Right atrium auricular region (tissue), 2 donors: ENCODE measurements at places on chromosomes 1 and 21. TPM values are rescaled to one million over a fixed set of nuclear protein-coding genes. Genes with fewer than 3 reads are reported as not detected.

GRCh38 chr1:30478799-30479563, 244.4 kb downstream of the MATN1 start:
- no peak for DNase-seq

DNA sequence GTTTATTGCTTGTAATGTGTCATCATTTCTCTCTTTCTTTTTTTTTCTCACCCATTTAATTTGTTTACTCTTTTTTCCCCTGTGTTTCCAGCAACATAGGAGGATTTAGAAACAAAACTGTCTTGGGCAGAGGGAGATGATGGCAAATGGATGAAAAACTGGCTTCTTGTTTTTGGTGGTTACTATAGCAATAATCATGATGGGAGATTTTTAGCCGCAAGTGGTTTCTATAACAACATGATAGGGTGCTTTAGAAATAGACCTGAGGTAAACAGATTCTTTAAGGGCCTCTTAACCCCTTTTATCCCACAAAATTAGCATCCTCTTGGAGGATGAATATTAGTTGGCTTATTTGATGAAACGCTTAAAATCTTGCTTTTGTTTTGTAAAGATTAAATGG, 51.6 kb downstream of the CRB1 start:
- no peak for DNase-seq

DNA sequence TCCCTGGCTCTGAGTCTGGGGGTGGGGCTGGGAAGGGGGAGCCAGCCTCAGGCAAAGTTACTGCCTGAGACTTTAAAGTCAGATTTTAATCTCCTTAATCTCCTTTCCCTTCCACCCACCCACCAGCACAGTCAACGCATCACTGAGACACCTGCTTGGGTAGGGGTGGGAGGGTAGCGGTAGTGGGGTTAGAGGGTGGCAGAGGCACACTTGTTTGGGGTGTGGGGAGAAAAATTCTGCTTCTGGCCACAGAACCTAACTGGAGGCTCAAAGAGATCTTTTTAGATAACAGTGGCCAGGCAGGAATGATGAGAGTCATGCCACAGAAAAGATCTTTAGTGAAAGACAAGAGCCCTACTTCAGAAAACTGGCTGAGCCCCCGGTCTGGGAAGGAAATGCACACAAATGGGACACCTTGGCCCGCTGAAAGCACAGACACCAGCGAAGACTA, 44.1 kb downstream of the CD247 start:
- no peak for DNase-seq

The OLIG2 gene
- not detected for total RNA-seq

The PIK3R3 gene
- 24.3 TPM for total RNA-seq

DNA sequence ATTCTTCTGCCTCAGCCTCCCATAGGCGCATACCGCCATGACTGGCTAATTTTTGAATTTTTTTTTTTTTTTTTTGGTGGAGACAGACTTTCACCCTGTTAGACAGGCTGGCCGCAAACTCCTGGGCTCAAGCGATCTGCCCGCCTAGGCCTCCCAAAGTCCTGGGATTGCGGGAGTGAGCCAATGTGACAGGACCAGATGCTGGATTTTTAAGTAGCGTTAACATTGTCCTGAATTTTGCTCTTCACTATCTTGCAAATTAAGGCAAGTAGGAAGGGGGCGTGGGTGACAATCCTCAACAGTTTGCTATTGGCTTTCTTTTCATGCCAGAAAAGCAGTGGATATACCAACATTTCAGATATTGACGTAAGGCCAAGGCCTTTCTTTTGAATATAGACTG, 49.7 kb upstream of the TSNAX start:
- DNase-seq, result no peak

DNA sequence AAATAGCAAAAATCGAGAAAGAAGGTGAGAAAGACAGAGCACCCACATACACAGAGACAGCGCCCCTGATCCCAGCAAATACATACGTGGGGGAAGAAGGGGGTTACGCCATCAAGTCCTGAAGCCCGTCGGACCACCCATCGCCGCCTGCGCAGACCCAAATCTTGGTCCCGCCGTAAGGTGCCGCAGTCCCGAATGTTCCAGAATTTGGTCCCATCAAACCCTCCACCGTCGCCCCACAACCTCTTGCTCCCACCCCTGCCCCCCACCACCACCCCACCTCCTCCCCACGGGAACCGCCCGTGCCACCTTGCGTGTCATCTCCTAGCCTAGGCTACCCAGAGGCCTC, 71.7 kb downstream of the CD46 start:
- no peak for DNase-seq

DNA sequence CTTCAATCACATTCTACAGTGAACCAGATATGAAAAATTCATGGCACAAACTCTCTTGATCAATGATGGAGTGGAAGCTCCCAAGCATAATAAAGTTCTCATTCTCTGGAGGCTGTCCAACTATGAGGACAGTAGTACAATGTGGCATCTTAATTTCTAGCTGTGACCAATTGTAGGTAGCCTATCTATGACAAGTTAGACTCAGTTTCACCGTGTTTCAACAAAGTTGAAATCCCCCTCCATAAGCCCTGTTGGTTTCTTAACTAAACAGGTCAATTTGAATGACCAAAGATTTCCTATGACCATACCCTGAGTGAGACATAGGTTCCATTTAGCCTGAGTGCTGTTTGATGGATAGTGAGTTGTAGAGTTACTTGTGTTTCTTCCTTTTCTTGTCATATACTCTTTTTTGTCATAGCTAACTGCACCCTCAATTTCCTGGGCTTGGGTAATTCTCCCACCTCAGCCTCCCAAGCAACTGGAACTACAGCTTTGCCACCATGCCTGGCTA, 11.8 kb downstream of the PATJ start:
- DNase-seq, result no peak

The SRSF4 gene
- total RNA-seq, result 48.1 TPM

DNA sequence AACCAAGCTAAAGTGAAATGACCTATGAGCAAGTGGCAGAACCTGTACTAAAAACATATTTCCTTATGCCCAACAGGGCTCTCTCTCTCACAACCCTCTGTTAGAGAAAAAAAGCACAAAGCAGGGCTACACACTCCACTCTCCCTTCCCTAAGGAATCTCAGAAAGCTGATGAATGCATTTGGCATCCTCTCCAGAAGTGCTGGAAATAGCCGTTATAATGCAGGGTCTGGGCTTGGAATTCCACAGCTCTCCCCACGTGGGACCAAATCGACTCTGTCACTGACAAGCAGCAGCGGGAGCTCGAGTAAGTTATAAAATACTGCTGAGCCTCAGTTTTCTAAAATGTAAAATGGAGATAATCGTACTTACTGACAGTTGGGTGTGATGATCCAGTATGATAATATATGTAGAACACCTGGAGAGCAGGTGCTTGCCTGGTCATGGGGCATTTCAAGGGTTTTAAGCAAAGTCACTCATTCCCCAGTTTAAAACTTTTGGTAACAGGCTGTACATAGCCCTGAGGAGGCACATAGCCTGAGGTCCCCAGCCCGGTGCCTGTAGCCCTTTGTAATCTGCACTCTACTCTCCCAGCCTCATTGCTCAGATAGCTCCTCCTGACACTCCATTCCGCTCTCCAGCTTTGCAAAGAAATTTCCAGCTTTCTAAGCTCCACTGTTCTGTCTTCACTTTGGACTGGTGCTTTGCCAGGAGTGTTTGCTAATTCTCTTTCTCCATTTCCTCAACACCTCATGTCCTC, 175.6 kb upstream of the DAB1 start:
- DNase-seq, result no peak

DNA sequence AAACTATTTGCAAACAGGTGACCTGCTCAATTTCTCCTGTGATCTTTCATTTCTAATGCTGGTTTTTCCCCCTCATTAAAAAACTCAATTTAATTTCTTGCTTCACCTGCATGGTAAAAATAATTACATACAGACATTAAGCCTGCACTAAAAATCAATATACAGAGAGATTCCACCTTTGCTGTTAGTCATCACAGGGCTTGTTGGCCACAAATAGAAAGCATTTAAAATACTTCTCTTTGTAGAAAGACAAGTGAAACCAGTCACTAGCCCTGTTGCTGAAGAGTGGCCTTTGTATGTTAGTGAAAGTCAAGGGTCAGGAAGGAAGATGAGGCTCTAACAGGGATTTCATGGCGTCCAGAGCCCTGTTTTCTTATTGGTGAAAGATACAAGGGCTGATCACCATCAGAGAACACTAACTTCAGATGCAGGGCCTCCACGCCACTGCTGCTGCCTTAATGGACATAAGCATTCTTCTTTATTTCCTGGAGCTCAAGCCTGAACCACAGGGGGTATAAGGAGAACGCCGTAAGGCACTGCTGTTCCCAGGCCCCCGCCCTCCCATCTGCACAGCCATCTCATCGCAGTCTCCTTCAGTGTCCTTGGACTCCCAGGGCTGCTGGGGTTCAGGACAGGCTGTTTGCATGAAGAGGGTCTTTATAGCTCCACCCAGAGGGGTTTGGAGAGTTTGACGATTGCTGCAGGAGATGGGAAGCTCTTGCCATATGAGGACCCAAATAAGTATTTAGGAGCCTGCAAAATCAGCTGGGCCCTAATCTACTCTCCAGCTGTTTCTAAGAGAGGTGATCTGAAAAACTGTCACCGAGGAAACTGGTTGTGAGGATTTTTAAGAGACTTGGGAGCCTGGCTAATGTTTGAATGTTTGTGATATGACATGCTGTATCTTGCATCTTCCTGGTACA, 117.3 kb upstream of the IRF2BP2 start:
- no peak for DNase-seq

DNA sequence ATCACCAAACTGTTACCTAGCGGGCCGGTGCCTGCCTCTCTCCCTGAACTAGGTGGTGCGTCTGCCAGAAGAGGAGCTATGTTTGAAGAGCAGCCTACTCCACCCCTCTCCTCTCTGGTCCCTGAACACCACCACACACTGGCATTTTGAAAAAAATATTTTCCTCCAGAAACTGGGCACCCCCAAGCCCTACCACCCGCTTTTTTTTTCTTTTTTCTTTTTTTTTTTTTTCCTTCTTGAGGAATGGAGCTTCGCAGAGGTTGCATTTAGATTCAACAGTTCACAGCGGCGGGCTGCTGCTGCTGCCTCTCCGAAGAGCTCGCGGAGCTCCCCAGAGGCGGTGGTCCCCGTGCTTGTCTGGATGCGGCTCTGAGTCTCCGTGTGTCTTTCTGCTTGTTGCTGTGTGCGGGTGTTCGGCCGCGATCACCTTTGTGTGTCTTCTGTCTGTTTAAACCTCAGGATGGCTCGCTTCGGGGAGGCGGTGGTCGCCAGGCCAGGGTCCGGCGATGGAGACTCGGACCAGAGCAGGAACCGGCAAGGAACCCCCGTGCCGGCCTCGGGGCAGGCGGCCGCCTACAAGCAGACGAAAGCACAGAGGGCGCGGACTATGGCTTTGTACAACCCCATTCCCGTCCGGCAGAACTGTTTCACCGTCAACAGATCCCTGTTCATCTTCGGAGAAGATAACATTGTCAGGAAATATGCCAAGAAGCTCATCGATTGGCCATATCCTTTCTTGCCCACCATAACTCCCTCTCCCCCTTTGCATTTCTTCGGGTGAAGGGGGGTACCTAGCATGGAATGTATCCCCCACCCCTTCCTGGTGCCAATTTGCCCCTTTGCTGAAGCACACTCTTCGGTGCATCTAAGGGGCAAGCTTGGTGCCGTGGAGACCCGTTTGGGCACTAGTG, at the start of gene CACNA1E:
TSS of gene CACNA1E (plus strand) at position 233 of the 911 bp plus-strand sequence. CDS start at position 461, 228 bp downstream.
- DNase-seq, result no peak

- no peak for DNase-seq
Observed at GRCh38 chr1:223429313-223429731, 36.1 kb downstream of the CCDC185 start.

GRCh38 chr1:237146241-237146640, 104.3 kb downstream of the RYR2 start:
- DNase-seq, result no peak

DNA sequence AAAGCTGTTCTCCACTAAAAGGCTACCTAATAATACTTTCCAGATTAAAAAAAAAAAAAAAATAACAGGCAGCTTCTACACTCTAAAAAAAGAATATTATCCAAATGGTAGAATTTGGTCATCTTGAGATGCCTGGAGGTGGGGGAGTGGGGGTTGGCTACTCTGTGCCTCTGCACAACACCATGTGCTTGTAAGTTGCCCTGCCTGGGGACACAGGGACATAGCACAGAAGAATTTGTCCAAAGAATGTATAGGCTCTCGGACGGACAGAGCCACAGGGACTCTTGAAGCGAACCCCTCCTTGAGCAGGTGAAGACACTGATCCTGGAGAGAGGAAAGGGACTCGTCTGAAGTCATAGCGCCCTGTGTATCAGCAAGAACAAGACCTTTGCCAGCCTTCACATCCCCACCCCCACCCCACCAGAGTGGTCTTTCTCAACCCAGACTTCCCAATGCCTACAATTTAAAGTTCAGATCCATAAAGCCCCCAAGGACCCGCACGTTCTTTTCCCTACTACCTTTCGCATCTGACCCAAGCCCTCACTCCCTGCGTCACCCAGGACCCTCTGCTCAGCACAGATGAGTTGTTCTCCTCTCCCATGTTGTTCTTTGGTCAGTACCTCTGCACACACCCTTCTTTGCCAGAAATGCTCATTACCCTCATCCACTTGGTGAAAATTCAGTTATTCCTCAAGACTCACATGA, 72.6 kb downstream of the LGR6 start:
- no peak for DNase-seq

The ADGRL4 gene
- total RNA-seq, result 15.1 TPM

The DEGS1 gene
- total RNA-seq, result 84.0 TPM
